ENCODE measurements at places on chromosomes 7 and 10. TPM values are rescaled to one million over a fixed set of nuclear protein-coding genes. Genes with fewer than 3 reads are reported as not detected.

Gene TEX36
- total RNA-seq = not detected

Gene PCLO
- total RNA-seq = 1.4 TPM

Gene HMX2
- total RNA-seq = not detected

Gene TSC22D4
- total RNA-seq = 75.2 TPM

Gene ANKRD30A
- not detected for total RNA-seq

Gene GIMAP4
- 83.5 TPM for total RNA-seq

Gene MRC1
- 23.8 TPM for total RNA-seq

Gene DEPP1
- total RNA-seq = 628 TPM

Gene RBP4
- total RNA-seq = not detected

Gene ENTPD7
- 15.4 TPM for total RNA-seq

Gene ZCCHC24
- 15.8 TPM for total RNA-seq

Gene CD36
- 3.5 TPM for total RNA-seq

Measured in glomerular endothelial cell (primary cell).